ENCODE measurements at places on chromosomes 12 and 14.

- no peak for DNase-seq
These were observed 18.5 kb upstream of the SFSWAP start for GRCh38 chr12:131692431-131692830.

GRCh38 chr14:34232790-34233189 is 229.2 kb downstream of the SPTSSA start:
- DNase-seq = no peak

- no peak for DNase-seq
These were observed 109.0 kb downstream of the CHST11 start for GRCh38 chr12:104565606-104566243.

- no peak for DNase-seq
These were observed 3.8 kb upstream of the KRT85 start for GRCh38 chr12:52370926-52371608.

GRCh38 chr14:99777951-99778350 is 15.3 kb upstream of the EML1 start:
- no peak for DNase-seq

- DNase-seq = no peak
These were observed 49.0 kb upstream of the STON2 start for GRCh38 chr14:81449114-81449513.

DNA sequence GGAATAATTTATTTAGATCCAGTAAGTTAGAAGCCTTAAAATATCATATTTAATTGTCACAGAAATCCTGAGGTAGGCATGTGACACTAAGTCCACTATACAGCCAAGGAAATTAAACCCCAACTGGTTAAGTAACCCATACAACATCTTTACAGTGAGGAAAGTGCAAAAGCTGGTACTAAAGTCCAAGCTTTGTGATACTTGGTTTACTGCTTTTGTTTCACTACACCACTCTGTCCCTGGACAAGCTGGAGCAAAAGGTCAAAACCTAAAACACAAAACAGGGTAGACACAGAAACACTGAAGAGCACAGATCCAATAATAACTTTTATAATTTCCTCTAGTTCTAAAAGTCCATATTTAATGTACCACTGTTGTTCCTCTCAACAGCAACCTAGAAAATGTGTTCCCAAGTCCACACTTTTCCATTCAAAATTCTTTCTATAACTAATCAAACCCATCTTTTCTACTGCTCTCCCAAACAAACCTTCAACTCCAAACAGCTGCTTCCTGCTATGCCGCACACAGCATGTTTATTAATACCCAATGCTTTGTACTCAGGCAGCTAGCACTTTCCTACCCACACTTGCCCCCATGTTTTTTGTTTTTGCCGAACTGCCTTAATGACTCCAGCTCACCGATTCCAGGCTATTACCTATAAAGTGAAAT is 90.9 kb downstream of the MED13L start:
- DNase-seq = no peak

DNA sequence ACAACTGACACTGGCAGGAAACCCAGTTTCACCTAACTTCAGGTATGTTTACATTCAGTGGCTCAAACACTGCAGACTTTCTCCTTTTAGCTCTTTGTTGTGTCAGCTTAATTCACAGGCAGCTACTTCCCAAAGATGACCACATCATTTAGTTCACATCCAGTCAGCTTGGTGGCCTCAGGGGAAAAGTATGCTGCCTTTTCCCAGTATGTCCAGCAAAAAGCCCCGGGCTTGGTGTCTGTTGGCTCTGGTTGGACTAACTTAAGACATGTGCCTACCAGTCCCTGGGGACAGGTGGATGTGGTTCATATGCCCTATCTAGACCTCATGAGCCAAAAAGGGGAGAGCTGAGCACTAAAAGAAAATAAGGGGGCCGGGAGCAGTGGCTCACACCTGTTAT is 56.4 kb downstream of the GOLGA5 start:
- no peak for DNase-seq

DNA sequence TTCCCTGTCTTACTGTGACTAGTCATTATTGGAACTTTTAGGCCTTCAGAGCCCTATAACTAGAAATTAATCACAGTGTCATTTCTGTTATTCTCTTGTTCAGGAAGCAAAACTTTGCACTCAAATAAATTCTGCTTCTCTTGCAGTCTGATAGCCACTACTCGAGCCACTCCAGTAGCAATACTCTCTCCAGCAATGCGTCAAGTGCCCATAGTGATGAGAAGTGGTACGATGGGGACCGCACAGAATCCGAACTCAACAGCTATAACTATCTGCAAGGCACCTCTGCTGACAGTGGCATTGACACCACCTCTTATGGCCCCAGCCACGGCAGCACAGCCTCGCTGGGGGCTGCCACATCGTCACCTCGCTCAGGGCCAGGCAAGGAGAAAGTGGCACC is 223.2 kb upstream of the RGS6 start:
- no peak for DNase-seq

DNA sequence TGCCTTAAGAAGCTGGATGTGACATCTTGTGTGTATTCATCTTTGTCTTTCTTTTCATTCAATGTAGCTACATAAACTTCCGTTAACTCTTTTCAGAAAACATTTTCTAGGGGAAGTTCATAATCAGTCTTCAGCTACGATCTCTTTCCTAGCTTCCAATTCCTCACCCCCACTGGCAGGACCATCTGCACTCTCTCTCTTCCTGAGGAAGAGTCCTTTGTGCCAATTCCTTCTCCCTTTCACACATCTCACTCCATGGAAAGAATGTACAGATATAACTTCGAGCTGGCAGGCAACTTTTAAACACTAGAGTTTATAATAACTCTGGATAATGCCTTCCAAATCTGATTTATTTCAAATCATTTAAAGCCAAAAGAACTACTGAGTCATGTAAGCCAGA is 495.7 kb downstream of the GALC start:
- DNase-seq = no peak

GRCh38 chr14:53350429-53350828 is 197.3 kb upstream of the DDHD1 start:
- no peak for DNase-seq

DNA sequence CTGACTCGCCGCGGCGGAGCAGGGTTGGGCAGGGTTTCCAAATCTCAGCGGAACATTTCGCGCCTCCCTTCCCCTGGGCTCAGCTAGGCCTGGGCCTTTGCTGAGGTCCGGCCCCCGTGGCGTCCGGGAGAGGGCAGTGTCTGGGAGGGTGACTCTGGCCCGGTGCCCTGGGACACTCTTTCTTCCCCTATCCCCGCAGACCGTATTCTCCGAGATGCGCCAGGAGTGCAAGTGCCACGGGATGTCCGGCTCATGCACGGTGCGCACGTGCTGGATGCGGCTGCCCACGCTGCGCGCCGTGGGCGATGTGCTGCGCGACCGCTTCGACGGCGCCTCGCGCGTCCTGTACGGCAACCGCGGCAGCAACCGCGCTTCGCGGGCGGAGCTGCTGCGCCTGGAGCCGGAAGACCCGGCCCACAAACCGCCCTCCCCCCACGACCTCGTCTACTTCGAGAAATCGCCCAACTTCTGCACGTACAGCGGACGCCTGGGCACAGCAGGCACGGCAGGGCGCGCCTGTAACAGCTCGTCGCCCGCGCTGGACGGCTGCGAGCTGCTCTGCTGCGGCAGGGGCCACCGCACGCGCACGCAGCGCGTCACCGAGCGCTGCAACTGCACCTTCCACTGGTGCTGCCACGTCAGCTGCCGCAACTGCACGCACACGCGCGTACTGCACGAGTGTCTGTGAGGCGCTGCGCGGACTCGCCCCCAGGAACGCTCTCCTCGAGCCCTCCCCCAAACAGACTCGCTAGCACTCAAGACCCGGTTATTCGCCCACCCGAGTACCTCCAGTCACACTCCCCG is 3.0 kb downstream of the WNT1 start:
- DNase-seq = no peak

DNA sequence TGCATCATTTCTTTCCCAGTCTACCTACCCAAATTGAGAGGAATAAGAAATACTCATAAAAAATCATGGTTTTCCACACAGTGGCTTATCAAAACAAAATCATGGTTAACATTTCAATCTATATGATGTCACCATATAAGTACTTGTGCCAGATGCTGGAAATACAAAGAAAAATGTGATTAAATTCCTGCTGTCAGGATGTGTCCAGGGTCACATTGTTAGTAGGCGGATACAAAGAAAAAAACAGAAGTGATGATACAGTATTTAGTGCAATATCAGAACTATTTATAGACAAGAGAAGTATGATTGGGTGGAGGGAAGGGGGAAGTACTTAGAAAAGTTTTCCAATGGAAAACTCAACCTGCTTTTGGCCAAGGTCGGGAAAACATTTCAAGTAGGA is 47.0 kb upstream of the OR6J1 start:
- DNase-seq = no peak

- DNase-seq = no peak
These were observed 32.6 kb upstream of the DHRS7 start for GRCh38 chr14:60197629-60198303.

GRCh38 chr12:92485351-92486348 is 217.1 kb upstream of the PLEKHG7 start:
- no peak for DNase-seq

DNA sequence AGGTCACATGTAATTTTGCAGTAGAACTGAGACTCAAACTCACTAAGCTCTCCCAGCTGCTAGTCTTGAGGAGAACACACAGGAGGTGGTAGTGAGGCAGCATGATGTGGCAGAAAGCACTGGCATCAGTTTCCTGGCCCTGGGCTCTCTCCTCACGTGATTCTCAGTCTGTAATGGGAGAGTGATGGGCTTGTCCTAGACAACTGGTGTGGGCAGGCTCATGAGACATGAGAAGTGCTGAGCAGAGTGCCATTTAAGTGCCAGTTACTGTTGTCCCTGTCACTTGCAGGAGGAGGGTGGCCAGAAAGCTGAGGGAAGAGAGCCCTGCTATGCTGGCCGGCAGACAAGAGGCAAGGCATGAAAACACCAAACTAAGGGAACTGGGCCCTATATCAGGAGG is 48.5 kb upstream of the OVCH1 start:
- no peak for DNase-seq
